ENCODE measurements at places on chromosomes 6 and 20.

DNA sequence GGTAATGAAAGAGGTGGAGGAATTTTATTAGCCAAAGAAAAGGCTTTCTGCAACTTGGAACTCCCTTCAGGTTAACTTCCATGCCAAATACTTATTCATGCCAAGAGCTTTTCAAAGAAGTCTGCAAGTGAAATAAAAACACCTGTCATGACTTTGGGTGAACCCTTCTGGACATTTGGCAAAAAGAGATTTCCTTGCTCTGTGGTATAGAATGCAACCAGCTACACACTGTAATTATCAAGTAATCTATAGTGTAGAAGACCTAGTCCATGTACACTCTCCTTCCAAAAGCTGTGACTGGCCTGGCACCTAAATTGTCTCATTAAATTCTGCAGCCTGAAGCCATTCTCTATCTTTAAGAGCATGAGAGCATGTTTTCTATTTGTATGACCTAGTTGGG, 232.3 kb downstream of the COL12A1 start:
- DNase-seq = no peak

- no peak for DNase-seq
Measured at GRCh38 chr6:69802995-69803394, 6.2 kb upstream of the LMBRD1 start.

DNA sequence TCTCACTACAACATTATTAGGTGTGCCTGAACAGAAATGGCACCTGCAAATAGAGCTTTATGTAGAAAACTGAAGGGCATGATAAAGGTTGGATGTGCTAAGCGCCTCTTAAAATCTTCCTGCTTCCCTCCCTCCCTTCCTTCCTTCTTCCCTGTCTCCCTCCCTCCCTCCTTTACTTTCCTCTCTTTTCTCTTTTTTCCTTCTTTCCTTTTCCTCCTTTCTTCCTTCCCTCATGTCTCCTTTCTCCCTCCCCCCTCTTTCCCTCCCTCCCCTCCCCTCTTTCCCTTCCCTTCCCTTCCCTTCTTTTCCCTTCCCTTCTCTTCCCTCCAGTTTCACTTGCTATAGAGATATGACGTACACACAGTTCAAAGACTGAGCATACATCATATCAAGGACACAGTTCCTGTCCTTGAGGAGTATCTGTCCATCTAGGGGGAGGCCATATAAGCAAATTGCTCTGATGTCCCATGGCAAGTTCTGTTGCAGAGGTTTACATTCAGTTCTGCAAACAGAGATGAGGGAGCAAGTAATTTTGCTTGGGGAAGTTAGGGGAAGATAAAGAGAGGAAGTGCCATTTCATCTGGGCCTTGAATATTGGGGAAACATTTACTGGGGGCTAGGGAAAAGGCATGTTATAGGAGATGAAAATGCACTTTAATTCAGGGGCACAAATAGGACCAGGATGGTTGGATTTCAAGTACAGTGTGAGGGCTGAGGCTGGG, 79.0 kb upstream of the EEF1E1 start:
- no peak for DNase-seq

GRCh38 chr6:137290601-137291261, 71.5 kb upstream of the IFNGR1 start:
- DNase-seq = no peak

- no peak for DNase-seq
Measured at GRCh38 chr20:41424011-41424410, 57.4 kb upstream of the EMILIN3 start.

DNA sequence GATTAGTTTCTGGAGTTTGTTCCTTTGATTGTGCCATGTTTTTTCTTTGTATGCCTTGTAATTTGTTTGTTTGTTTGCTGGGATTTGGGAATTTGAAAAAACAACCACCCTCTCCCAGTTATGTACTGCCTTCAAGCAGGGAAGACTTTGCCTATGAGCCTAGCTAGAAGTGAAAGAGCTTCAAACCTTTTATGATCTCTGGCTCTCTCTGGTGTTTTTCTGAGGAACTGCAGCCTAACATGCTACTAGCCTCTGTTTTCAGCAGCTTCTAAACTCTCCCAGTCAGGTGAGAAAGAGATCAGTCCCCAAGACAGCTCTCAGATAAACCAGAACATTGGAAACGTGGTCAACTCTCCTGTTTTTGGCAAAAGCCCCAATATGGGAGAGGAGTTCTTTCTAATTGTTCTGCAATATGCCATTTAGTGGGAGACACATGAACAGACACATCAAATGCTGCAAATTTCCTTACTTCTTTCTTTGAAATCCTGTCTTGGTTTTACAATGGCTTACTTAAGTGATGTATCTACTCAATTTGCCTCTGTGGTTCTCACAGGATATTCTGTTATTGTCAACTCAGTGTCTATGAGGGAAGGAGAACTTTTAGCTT, 58.9 kb upstream of the SERINC1 start:
- peak; percentile 63 for DNase-seq

GRCh38 chr20:53713328-53714056, 119.9 kb upstream of the ZNF217 start:
- DNase-seq = no peak

GRCh38 chr20:47521059-47521808, 19.5 kb downstream of the NCOA3 start:
- no peak for DNase-seq

GRCh38 chr6:31156641-31157040, 961 bp downstream of the CCHCR1 start:
- DNase-seq = no peak

- no peak for DNase-seq
Measured at GRCh38 chr6:1379788-1380147, 9.6 kb upstream of the FOXF2 start.

DNA sequence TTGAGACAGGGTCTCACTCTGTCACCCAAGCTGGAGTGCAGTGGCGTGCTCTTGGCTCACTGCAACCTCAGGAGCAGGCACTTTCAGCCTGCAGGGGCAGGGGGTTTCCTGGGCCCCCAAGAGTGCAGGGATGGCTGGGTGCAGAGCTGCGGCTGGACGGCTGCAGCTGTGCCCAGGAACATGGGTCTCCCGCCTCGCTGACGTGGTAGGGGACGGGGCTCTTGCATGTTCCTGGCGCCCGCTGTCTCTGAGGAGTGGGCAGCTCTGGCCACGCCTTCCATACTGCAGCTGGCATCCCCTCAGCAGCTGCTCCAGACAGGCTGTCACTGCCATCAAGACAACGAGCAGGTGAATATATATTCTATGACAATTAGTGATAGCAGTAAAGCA, 2.2 kb upstream of the DEK start:
- no peak for DNase-seq

DNA sequence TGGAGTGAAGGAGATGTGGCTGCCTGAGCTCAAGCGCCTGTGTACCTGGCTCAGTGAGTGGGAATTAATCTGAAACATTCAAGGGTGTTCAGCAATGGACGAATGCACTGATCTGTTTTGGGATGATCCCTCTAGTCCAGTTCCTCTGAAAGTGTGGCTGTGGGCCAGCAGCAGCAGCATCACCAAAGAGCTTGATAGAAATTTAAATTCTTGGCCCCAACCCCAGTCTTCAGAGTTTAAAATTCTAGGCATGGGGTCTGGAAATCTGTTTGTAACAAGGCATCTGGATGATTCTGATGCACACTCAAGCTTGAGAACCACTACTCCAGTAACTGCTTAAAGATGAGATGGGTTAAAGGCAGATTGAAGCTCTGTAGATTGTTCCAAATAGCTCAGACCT, 59.2 kb downstream of the STMND1 start:
- DNase-seq = no peak

DNA sequence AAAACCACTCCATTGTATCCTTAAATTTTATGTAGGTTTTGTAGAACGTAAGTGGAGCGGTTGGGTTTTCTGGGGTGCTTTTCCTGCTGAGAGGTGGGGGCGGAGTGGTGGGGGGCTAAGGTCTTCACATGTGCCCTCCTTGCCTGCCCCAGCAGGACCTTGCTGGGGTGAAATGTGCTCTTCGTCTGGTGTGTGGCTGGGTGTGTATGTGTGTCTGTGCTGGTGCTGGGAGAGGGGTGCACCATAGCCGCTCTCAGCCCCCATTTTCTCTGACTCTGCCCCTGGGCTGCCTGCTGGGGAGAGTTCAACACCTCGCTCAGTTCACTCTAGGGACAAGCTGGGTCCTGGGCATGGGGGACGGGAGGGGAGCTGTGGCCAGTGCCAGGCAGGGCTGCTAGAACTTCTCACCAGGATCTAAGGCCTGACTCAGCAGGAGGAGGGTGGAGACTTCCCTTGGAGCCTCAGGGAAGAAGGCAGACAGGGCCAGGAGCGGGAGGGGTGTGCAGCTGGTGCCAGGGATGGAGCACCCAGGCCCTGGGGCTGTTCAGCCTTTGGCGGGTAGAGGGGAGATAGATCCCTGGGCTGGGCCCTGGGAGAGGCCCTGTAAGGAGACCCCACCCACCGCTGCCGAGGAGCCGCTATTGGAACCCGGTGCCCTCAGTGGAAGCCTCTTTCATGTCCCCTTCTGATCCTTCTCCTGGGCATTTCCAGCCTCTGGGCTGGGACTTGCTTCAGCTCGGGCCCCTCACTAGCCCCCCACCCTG, 4.8 kb downstream of the SOX18 start:
- no peak for DNase-seq

- peak; percentile 12 for DNase-seq
Measured at GRCh38 chr6:158131926-158132325, 36.1 kb downstream of the SERAC1 start.

DNA sequence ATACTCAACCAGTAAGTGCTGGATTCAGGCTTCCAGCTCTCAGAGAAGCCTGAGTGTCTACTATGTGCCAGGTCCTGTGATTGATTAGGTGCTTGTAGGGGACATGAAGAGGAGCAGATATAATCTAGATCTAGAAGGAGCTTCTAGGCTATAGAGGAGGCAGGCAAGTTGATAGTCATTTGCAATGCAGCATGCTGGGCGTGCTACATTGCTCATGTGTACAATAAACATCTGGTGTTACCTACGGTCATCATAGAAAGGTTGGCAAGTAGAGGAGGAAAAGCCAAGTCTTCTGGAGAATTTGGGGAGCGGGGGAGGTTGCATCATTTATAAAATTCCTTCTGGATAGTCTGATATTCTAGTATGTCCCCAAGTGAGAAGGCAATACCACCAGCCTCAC, 33.2 kb downstream of the RNF144B start:
- no peak for DNase-seq

- DNase-seq = no peak
Measured at GRCh38 chr6:150652848-150653613, 53.3 kb downstream of the PLEKHG1 start.

GRCh38 chr6:118892355-118892991, 1.5 kb upstream of the ASF1A start:
- DNase-seq = no peak

GRCh38 chr20:33474963-33475362, 14.9 kb upstream of the CBFA2T2 start:
- DNase-seq = no peak

DNA sequence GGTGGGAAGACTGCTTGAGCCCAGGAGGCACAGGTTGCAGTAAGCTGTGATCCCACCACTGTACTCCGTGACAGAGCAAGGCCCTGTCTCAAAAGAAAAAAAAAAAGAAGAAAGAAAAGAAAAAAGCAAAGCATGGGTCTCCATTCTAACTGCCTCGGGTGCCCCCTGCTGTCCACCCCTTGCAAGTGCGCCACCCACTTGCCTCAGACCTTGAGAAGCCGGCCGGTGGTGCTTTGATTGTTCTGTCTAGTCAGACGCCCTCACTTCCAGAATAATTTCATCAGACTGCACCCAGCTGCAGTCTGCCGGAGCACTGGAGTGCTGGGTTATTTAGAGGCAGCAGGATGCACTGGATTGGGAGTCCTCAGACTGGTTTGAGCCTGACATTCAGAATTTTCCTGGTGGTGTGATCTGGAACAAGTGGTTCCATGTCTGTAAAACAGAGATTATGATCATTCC, 17.6 kb upstream of the TM9SF4 start:
- DNase-seq = peak; percentile 81

GRCh38 chr20:18738055-18738454, 75.5 kb upstream of the SCP2D1 start:
- no peak for DNase-seq

GRCh38 chr6:161308075-161308655, 34.3 kb upstream of the AGPAT4 start:
- no peak for DNase-seq

DNA sequence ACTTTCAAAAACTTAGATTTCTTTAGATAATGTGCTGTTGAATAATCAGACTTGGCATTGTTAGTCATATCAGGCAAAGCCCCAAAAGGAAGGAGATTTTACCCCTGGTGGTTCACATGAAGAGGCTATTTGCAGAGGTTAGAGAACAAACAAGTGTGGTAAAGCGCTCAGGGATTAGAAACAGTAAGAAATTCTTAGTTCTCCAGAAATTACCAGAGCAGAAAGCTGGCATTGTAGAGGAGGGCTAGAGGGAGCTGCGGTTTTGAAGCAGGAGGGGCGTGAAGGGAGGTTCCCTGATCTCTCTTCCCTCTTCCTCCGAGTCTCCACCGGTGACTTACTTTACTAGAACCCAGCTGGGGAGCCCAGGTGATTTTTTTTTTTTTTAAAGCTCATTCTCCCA, 10.2 kb downstream of the MYO6 start:
- DNase-seq = no peak

DNA sequence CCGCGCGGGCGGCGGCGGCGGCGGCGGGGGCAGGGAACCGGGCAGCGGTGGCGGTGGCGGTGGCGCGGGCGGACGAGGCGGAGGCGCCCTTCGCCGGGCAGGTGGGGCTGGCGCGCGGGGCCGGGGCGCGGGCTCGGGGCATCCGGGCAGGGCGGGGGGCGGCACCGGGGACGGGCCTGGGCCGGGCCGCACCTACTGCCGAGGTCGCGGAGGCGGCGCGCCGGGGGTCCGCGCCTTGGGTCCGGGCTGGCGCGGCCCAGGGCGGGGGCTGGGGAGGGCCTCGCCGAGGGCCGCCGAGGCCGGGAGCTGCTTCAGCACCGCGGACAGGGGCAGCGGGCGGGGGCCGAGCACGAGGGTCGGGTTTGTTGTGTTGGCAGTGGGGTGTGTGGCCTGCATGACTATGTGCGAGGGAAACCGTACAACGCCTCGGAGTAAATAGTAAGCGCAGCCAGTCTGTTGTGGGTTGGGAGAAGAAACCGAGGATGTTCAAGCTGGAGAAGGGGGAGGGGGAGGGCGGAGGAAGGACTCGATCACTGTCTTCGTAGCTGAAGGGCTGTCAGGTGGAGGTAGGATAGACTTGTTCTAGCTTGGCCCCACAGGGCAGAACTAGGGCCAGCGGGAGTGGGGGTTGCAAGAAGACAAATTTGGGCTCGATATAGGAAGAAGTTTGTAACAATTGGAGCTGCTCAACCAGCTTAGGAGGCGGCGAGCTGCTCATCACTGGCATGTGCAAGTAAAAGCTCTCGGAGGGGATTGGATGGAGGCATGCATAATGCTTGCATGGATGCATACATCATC, 593 bp downstream of the MMP24 start:
- DNase-seq = peak; percentile 46

Measured in stimulated activated CD4-positive, alpha-beta T cell treated with anti-CD3 and anti-CD28 coated beads, Interleukin-4, amount 100 ng/mL, for 24 hours (primary cell).